ENCODE measurements at places on chromosomes 16 and 17.
A peak's percentile ranks its signal among the peaks of the same experiment; 100 is the strongest.

DNA sequence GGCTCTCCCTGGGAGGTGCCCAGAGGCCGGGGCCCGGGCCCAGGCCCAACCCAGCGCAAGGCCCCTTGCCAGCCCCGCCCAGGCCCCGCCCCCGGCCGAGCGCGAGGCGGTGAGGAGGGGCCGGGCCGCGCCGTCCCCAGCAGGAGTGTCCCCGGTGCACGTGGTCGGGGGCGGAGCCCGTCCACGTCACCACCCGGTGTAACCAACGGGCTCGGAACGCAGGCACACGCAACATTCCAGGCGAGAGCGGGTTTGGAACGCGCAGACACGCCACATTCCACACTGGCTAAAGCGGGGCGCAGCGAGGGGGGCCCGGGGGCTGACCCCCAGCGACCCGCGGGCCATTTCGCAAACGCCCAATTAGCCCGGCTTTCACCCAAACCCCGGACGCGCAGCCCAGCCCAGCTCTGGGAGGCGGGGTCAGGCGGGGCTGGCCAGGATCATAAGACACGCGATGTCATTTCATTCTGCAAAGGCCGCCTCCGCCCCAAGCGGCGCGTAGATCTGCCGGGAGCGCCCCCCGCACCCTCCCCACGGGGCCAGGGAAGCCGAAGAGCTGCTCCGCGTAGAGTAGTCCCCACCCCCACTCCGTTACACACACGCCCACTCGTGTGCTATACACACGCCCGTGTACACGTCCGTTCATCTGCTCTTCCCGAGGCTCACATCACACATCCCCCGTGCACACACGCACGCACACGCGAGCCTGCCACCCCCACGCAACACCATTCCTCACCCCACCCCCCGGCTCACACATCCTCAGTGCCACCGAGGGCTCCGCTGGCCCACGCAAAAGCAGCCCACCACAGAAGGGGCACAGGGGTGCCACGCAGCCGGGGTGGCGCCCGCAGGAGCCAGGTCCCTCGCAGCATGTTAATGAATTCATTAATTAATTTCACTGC, 1.0 kb downstream of the MNT start:
- peak; percentile 64 for DNase-seq

- no peak for DNase-seq
Measured at GRCh38 chr16:58493756-58494431, 6.0 kb upstream of the NDRG4 start.

DNA sequence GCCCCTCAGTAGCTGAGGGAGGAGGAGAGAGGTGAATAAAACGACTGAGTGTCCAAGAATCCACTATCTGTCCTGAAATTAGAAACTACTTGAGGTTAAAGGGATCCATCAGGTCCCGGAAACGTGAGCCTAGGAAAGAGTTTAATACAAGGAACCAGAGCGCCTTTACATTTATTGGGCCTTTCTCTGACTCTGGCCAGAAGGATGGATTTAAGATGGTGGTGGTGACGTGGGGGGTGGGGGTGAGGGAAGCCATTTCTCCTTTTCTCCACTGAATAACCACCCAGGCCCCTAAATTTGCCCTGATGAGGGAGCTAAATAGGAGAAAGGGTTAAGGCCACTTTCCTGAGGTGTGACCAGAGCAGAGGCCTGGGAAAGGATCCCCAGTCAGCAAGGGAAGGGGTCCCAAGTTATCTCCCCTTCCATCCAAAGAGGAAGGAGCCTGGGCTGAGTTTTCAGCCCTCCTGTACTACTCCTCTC, 1.0 kb upstream of the HOXB9 start:
- DNase-seq = no peak

DNA sequence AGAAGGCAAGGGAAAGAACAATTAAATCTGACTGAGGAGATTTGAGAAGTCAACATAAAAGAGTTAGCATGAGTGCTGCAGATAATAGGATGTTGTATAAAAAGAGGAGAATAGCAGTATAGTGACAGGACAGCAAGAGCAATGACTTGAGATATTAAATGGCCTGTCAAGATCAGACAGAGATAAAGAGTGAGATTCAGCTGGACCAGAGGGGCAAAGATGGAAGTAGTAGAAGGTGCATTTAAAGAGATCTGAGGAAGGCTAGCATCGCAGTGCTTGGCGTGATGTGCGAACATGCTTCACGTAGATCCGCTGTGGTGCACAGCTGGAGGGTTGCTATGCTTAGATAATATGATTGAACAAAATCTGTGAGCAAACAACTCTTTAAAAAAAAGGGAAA, 1422.6 kb upstream of the CDH8 start:
- no peak for DNase-seq

DNA sequence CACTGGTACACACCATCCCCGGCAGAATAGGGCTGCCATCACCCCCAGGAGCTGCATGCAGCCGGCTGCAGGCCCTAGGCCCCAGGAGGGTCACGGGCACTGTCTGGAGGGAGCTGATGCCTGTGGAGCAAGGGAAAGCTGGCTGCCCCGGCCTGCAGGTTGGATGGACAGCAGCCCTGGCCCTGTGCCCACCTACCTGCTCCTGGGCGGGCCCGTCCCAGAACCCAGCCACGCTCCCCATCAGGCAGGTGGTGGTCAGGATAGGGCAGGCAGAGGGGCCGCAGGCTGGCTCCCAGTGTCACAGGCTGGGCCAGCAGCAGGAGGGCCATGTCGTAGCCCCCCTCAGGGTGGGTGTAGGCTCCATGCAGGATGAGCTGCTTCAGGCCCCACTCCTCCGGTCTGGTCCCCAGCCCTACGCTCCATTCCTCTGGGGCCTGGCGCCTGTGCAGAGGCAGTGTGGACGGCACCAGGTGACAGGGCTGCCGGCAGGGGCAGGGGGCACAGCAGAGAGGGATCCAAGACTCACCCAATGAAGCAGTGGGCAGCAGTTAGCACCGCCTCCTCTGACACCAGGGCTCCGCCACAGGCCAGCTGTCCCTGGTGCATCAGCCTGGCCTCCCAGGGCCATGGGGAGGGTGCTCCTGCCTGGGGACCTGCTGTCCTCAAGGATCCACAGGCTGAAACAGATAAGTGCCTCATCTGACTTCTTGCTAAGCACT, 4.0 kb downstream of the PRSS53 start:
- no peak for DNase-seq

DNA sequence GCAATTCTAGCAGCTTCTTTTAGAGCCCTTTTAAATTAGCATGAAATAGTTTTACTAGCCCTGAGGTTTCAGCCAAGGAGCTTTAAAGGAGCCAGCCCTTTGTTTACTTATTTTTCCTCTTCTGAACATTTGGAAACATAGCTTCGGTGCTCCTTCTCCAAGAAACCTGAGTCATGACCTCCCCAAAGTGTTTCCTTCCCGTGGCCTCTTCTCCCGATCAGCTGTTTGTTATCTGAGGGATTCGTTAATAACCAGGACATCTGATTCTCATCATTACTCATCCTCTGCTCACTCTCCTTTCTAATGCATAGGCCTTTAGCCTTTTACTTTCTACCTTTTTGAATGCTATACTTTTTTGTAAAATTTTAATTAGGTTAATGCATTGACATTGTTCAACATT, 204.5 kb downstream of the WWOX start:
- DNase-seq = no peak

DNA sequence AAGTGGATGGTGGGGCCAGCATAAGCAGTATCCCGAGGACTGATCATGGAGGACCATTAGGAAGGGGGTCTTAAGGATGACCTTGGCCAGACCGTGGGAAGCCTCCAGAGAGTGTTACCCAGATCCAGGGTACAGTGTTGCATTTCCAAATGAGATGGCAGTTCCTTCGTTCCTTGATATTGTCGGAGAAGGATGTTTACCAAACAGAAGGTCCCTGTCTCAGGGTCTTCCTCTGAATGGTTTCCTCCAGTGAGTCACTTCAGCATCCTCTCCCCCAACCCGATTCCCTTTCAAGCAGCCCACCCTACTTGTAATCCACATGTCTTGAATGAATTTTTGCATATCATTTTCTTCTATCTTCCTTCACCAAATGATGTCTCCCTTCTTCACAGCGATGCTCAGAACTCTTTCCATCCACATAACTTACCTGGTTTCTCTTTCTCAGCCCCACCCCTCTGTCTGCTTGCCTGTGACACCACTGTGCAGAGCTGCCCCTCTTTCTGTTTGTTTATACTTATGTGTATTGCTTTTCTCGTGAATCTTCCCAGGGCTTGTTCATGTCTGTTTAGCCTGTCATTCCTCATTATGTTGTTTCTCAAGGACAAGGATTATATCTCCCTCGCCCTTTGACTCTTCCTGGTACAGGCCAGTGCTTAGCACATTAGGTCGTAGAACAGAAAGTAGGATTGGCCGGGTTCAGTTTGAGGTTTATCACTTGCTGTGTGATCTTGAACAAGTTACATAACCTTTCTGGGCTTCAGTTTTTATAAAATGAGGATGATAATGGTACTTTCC, 5.7 kb downstream of the GOSR2 start:
- no peak for DNase-seq

- no peak for DNase-seq
Measured at GRCh38 chr17:74767111-74767516, 9.0 kb downstream of the NAT9 start.

DNA sequence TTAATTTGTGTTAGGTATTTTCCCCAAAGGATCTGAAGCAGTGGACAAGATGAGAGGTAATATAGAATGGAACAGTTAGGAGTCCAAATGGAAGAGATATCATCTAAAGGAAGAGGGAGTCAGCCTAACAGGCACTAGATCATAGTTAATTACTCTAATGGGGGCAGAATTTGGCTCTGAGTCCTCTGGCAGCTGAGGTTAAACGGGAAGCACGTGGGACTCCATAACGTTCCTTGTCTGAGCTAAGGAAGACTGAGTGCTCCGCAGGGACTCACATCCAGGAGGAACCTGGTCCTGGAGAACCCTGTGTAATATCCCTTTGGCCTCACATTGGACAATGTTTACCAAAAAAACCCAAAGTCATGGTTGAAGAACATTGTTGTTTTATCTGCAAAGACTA, 46.6 kb upstream of the TEX2 start:
- no peak for DNase-seq

- no peak for DNase-seq
Measured at GRCh38 chr17:28967221-28968135, 16.2 kb upstream of the PHF12 start.

- no peak for DNase-seq
Measured at GRCh38 chr16:24852281-24852721, 6.5 kb downstream of the SLC5A11 start.

DNA sequence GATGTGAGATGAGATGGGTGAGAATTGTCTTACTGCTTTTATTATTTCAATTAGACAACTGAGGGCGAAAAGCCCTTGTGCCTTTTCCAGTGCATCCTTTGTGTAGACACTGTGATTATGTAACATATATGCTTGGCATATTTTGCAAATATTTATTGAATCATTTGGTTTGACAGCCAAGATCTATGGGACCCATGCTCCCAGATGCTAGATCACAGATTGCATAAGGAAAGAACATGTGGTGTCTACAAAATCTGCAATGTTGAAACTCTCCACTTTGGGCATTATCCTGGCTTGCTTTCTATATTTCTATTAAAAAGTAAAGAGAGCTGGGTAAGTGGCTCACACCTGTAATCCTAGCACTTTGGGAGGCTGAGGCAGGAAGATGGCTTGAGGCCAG, 4.8 kb upstream of the COG1 start:
- DNase-seq = no peak

- DNase-seq = no peak
Measured at GRCh38 chr17:50311483-50311882, 34.4 kb upstream of the XYLT2 start.
